Activated CD4-positive, alpha-beta T cell treated with anti-CD3 and anti-CD28 coated beads for 48 hours (primary cell): ENCODE measurements at places on chromosomes 2 and 18.
A peak's percentile ranks its signal among the peaks of the same experiment; 100 is the strongest.

DNA sequence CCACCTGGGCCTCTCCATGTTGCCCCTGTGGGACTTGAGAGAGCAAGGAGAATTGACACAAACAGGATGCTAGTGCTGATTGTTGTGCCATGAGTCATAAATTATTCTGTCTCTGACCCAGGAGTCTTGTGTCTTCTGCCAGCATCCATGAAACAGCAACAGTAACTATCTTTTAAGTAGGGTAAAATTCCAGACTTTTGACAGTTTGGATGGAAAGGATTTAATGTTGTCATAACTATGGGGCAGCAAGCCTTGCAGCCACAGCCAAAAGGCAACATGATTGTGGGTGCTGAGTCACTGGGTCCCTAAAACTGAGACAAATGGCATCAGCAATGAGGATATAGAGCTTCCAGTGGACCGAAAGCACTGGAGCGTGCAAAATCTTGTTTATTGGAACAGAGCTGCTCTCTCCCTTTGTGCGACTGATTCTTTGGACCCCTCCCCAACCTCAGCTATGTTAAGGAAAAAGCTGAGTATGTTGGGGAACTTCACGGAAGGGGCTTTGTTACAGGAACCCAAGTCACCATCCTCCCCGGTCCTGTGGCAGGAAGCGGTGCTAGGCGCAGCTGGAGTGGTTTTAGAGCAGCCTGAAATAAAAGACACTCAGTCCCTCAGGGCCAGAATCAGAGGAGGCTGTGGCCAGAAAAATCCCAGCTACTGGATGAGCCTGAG is 9.6 kb upstream of the ITPRIPL1 start:
- DNase-seq = peak; percentile 15

DNA sequence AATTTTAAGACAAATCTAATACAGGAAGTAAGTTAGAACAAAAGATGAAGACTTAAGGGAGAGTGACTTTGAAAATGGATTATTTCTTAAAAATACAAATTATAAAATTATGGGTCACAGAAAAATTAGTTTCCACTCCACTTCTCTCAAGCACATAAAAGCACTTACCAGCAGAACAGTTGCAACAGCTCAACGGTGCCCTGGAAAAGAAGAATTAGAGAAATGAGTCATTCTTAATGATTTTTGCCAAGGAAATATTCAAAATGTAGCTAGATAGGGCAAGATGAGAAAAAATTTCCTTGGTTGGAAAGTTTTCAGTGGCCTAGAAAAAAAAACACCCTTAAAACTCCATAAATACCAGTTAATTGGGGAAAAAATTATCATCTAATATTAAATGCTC is 2185.6 kb upstream of the CELF4 start:
- DNase-seq = no peak

DNA sequence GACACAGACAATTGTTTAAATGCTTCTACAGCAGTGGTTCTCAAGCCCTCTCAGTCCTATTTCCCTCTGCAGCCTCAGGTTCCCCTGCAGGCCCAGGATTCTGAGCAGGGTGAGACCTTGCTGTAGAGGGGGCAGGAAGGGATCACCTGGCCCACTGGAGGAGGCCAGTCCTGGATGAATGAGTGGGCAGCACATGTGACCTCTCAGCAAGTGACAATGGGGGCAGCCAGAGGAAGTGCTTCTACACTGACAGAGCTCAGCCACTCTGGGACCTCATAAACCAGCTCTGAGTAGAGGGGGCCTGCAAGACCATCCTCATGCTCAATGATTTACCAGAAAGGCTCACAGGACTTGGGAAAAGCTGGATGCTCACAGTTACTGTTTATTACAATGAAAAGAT is 63.2 kb downstream of the ASB1 start:
- DNase-seq = no peak

DNA sequence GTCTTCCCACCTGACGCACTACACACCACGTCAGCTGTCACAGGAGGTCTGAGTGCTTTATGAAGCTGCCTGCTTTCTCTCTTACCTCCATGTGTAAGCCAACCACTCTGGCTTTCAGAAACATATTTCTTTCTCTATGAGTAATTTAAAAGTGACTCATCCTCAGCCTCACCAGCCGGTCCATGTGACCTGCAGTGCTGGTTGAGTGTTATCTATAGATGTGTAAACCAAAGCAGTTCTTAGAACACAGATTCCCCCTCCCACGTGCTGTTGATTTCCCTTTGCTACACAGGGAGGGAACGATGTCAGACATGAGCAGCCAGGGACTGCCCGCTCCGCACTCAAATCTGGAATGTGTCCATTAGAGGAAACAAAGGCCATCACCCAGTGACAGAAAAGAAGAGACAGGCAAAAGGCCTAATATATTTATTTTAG is 157.8 kb downstream of the BCL2 start:
- peak; percentile 86 for DNase-seq

- no peak for DNase-seq
Observed at GRCh38 chr2:180542511-180542910, 437.9 kb upstream of the UBE2E3 start.

- DNase-seq = peak; percentile 12
Observed at GRCh38 chr18:11785444-11786055, 65.7 kb upstream of the CHMP1B start.
